ENCODE measurements at places on chromosomes 4 and X.

GRCh38 chrX:151184705-151185104 is 8.3 kb downstream of the GPR50 start:
- DNase-seq, result no peak

- DNase-seq, result no peak
Measured at GRCh38 chr4:19993242-19993641, 258.5 kb upstream of the SLIT2 start.

- DNase-seq, result no peak
Measured at GRCh38 chrX:28584025-28584424, 3.2 kb upstream of the IL1RAPL1 start.

DNA sequence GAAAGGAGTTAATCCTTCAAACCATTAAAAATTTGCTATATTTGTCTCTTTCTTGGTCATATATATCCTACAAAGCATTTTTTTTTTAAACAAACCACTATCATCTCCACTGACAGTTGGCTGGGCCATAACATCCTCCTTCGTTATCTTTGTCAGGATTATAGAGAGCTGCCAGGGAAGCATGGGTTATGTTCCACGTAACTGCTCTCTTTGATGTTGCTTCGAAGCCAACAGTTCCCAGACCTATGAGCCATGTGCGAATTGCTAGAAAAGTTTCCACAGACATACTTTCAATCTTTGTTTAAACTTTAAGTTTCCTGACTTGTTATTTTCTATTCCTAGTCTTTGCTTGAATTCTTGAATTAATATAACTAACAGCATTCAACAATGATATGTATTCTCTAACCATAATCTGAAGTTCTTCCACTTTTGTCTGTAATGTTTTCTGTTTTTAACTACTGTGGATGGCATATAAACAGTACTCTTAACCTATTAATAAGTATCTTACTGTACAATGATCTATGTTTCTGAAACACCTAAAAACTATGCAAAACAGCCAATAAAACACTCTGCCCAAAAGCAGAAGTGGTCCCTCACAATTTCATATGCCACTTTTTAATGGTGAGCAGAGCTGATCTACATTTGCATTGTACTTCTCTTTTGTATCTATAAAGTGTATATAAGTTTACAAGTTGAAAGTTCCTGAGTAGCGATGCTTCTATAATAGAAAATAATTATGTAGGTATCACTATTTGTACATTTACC is 37.9 kb downstream of the EREG start:
- DNase-seq, result no peak
